ENCODE measurements at places on chromosomes 5 and 9. TPM values are rescaled to one million over a fixed set of nuclear protein-coding genes. Genes with fewer than 3 reads are reported as not detected.

Gene PCDHA6
- not detected for total RNA-seq

DNA sequence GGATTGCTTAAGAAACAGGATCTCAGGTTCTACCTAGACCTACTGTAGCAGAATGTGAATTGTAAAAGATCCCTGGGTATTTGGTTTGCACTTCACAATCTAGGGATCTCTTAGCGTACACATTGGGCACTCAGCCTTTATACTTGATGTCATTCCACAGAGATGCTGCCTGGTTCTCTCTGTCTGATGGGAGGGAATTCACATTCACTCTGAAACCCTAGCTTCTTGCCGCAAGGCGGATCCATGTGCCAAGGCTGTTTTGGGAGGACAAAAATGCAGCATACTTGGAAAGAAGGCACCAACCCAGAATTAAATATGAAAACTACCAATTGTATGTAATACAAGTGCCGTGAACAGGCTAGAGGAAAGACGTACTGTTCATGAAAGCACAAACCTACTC is 323.0 kb downstream of the EBF1 start:
- no peak for DNase-seq

Gene SPATA31D4
- not detected for total RNA-seq

DNA sequence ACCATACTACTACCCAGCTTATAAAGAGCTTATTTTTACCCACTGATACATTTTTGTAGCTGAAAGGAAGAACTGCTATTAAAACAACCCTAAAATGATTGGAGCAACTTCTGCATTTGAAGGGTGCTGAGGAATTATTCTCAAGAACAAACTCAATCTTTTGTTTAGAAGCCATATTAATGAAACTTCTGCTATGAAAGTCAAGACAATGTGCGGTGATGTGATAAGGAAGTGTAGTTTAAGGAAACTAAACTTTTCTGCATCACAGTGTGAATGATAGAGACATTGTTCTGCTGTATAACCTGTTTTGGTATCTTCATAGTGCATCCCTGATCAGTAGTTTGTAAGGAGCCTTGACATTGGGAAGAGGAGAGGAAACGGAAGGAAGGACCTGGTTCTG is 408.5 kb downstream of the TMEM38B start:
- DNase-seq = no peak

All from CD8-positive, alpha-beta memory T cell (primary cell).